ENCODE measurements at places on chromosomes 16 and 17.
A peak's percentile ranks its signal among the peaks of the same experiment; 100 is the strongest.

DNA sequence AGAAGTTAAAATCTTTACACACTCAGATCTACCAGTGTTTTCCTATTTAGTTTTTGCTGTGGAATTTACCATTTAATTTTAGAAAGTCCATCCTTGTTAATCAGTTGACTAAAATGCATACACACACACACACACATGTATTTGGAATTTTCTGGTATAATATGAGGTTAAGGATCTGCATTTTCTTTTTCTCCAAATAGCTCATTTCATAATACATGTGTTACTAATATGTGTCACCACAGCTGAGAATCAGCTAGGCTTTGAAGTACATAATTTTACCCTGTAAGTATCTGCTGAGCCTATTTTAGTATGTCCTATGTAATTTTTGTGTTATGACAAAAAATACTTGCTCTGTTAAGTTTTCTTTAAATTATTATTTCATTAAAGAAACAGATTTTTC is 143.2 kb downstream of the PHKB start:
- H3K4me3 ChIP-seq: no peak overlapping the region
- H3K27me3 ChIP-seq: no peaks in the 10 kb centered on the region
- no peak for DNase-seq
- peaks cover 25% of the 10 kb centered on the region for H3K36me3 ChIP-seq

DNA sequence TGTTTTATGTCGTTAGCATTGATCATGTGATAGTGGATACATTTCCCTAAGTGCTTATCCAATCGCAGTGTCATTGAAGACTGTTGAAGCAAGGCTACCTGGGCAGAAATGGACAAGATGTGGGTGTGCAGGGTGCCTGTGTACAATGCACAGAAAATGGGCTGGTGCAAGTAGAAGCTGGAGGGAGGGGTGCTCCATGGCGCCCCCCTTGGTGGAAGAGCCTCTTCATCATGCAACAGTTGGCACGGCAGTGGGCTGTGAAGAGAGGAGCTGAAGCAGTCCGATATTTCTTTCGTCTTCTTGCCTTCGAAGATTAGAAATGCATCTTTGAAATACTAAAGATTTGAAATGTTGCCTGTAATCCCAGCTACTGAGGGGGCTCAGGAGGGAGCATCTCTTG is 100.5 kb downstream of the PLCG2 start:
- no peaks in the 10 kb centered on the region for H3K4me1 ChIP-seq
- H3K27ac ChIP-seq: no peak overlapping the region
- no peaks in the 10 kb centered on the region for H3K36me3 ChIP-seq
- no peak overlapping the region for H3K4me3 ChIP-seq
- peaks cover 14% of the 10 kb centered on the region for H3K27me3 ChIP-seq

DNA sequence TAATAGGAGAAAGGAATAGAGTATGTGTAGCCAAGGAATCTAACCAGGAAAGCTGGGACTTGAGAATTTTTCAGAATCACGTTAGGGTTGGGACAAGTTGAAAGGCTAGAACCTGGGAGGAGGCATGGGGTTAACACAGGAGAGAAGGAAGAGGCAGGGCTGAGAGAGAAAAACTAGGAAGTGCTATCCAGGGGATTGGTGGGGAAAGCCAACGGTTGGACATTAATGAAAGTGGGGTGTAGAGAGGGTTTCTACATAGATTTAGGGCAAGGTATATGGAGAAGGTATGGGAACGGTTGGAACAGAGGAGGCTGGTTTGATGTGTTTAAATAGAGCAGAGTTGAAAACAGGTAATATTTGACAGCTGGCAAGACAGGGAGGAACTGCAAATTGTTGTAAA is 2.7 kb downstream of the SRRM2 start:
- H3K4me3 ChIP-seq: peak overlapping the region; percentile 96
- DNase-seq: no peak
- H3K36me3 ChIP-seq: peaks cover 48% of the 10 kb centered on the region
- H3K4me1 ChIP-seq: peaks cover 58% of the 10 kb centered on the region
- peak overlapping the region; percentile 44 for H3K27ac ChIP-seq

DNA sequence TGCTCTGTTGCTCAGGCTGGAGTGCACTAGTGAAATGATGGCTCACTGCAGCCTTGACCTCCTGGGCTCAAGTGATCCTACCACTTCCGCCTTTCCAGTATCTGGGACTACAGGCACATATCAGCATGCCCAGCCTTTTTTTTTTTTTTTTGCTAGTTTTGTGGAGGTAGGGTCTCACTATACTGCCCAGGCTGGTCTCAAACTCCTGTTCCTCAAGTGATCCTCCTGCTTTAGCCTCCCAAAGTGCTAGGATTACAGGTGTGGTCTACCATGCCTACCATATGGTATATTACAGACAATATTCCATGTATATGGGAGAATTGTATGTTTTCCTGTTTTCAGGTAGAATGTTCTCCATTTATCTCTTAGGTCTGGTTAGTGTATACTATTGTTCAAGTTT is 12.3 kb upstream of the ATF7IP2 start:
- H3K27me3 ChIP-seq: no peaks in the 10 kb centered on the region
- no peak for DNase-seq
- H3K36me3 ChIP-seq: peaks cover 4% of the 10 kb centered on the region
- no peaks in the 10 kb centered on the region for H3K4me1 ChIP-seq

GRCh38 chr17:34556384-34556783 is 23.0 kb upstream of the TMEM132E start:
- H3K27ac ChIP-seq: no peak overlapping the region
- H3K36me3 ChIP-seq: no peaks in the 10 kb centered on the region
- peak; percentile 16 for DNase-seq

- H3K4me3 ChIP-seq: no peak overlapping the region
- H3K27ac ChIP-seq: no peak overlapping the region
- H3K27me3 ChIP-seq: peaks cover 6% of the 10 kb centered on the region
- no peak for DNase-seq
- no peaks in the 10 kb centered on the region for H3K4me1 ChIP-seq
Observed at GRCh38 chr17:49255125-49255524, 24.5 kb upstream of the PHOSPHO1 start.

DNA sequence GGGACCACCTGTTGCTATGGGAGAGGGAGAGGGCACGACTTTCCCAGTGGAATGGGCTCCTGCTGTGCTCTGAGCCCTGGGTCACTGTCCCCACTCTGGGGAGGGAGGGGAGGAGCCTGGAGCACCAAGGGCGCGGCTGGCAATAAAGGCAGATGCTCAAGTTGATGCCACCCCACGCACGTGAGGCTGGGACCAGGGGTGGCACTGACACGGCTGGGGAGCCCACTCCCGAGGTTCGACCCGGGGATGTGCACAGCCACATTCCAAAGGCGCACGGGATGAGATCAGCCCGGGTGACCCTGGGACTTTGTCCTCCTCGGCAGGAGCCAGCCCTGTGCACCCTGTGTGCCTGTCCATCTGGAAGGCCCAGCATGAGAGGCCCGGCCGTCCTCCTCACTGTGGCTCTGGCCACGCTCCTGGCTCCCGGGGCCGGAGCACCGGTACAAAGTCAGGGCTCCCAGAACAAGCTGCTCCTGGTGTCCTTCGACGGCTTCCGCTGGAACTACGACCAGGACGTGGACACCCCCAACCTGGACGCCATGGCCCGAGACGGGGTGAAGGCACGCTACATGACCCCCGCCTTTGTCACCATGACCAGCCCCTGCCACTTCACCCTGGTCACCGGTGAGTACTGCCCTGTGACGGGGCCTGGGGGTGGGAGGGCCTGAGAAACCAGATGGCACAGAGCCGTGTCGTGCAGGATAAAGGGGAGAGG is at the start of gene ENPP7:
ENPP7 (plus strand) TSS at position 175 of the 715 bp plus-strand sequence; CDS start at position 372, 197 bp downstream.
- H3K4me3 ChIP-seq: no peak within 1 kb of the TSS
- H3K36me3 ChIP-seq: no peaks in the 10 kb centered on the region
- H3K4me1 ChIP-seq: peaks cover 26% of the 10 kb centered on the region
- no peaks in the 10 kb centered on the region for H3K27me3 ChIP-seq
- H3K27ac ChIP-seq: no peak within 1 kb of the TSS

DNA sequence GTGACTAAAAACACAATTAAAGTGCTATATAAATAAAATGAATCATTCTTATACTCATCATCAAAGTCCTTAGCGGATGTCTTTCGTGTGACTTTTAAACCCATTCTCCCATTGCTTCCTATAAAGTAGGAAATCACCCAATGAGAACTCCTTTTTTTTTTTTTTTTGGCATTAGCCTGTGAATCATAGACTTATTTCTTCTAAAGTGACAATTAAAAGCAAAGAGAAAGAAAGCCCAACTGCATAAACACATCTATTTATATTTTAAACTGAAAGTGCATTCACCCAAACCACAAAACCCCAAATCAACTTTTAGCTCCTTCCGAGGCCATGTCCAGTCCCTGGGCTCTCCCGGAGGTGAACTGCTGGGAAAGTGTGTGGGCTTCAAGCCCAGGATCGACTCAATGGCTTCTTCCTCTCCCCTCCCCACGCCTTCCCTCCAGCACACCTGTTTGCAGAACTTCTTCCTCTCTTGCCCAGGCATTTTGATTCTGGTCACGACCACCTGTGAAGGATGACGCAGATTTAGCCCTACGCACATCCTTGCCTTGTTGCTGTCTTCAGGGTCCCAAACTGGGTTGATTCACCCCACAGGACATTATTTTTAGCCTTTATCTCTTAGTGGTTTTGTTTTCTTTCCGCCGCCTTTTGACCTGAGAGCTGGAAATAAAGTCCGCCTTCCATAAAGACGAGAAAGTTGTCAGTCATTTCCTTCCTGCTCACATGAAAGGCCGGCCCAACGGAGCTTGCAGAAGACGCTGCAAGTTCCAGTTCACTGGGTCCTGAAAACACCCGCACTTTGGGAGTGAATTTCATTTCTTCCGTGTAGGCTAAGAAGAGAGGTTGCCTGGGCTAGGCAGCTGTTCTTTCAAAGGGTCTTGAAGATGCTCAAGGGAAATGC is 166.8 kb downstream of the MAP2K6 start:
- H3K36me3 ChIP-seq: peaks cover 2% of the 10 kb centered on the region
- H3K4me3 ChIP-seq: no peak overlapping the region
- H3K27me3 ChIP-seq: no peaks in the 10 kb centered on the region
- DNase-seq: no peak
- H3K27ac ChIP-seq: no peak overlapping the region
- H3K4me1 ChIP-seq: no peaks in the 10 kb centered on the region

DNA sequence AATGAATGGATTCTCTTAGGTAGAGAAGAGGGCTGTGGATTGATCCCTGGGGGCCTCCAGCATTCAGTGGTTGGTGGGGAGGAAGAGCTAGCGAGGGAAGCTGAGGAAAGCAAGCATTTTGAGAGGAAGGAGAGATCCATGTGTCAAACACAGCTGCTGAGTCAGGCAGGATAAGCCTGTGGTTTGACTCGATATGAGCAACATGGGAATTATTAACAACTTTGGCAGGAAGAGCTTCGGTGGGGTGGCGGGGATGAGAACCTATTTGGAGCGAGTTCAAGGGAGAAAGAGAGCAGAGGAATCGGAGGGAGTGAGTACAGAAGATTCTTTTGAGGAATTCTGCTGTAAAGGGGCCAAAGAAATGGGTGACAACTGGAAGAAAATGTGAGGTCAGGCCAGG is 59.5 kb upstream of the CDC42EP4 start:
- H3K4me3 ChIP-seq: no peak overlapping the region
- H3K27ac ChIP-seq: no peak overlapping the region
- peaks cover 2% of the 10 kb centered on the region for H3K27me3 ChIP-seq
- peaks cover 6% of the 10 kb centered on the region for H3K36me3 ChIP-seq
- peaks cover 9% of the 10 kb centered on the region for H3K4me1 ChIP-seq

DNA sequence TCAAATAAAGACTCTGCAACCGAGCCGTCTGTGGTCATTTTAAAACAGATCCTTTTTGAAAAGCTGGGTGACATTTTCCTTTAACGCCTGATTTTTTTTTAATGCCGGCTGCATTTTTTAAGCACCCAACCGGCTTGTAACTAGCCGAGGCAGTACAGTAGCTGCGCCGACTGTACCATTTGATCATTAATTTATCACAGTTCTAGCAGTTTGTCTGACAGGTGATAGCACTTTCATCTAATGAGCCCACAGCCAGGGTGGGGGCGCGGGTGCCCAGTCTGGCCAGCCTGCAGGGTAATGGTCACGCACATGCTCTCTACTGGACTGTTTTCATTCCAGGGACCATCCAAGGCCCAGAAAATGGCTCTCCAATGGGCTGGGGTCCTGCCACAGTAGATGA is 68.8 kb downstream of the IRX5 start:
- H3K4me3 ChIP-seq: no peak overlapping the region
- no peaks in the 10 kb centered on the region for H3K36me3 ChIP-seq
- peaks cover 19% of the 10 kb centered on the region for H3K27me3 ChIP-seq
- H3K4me1 ChIP-seq: peaks cover 5% of the 10 kb centered on the region
- no peak overlapping the region for H3K27ac ChIP-seq

DNA sequence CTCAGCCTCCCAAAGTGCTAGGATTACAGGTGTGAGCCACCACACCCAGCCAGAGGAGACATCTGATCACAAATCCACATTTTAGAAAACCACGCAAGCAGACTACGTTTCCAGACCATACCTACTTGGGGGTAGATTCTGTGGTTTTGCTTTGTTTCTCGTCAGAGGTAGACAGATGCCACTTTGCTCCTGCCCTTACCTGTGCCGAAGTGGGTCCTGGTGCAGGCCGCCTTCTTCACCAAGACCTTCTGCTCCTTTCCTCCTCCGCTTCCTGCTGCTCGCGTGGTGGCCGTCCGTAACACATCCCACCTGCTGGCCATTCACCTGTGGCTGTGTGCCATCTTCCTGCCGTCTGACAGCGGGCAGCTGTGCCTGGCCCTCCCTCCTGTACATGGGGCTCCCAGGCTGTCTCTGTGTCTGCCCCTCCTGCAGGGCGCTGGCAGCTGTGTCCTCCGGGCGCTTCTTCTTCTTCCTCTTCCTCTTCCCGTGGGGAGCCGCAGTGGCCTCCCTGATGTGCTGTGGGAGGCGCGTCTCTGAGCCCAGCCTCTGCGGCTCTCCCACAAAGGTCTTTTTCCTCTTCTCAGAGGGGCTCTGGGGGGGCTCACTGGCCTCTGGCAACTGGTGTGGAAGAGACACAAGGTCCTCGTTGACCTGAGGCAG is 21.2 kb upstream of the CYTH1 start:
- H3K27me3 ChIP-seq: no peaks in the 10 kb centered on the region
- H3K36me3 ChIP-seq: peaks cover 6% of the 10 kb centered on the region
- no peak for DNase-seq
- no peaks in the 10 kb centered on the region for H3K4me1 ChIP-seq

- H3K4me1 ChIP-seq: peaks cover 6% of the 10 kb centered on the region
- peaks cover 37% of the 10 kb centered on the region for H3K27me3 ChIP-seq
- DNase-seq: no peak
- H3K4me3 ChIP-seq: no peak overlapping the region
Observed at GRCh38 chr17:77684803-77685798, 273.4 kb upstream of the TNRC6C start.

DNA sequence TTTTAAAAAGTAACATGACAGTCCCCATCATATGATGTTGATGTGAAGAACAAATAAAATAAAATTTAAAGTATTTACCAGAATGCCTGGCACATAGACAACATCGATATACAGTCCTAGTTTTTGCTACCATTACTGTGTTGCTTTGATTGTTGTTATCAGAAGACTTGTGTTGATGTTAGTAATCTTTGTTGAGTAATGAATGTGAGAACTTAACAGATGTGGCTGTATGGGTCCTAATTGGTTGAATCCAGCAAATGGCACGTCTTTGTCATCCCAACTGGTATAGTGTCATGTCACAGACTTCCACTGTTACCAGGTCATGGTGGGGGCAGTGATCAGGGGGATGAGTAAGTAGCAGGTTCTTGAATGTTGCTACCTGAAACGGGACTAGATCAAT is 1151.4 kb upstream of the CDH8 start:
- H3K27me3 ChIP-seq: no peaks in the 10 kb centered on the region
- H3K4me3 ChIP-seq: no peak overlapping the region
- no peak for DNase-seq
- no peaks in the 10 kb centered on the region for H3K4me1 ChIP-seq

- peaks cover 30% of the 10 kb centered on the region for H3K4me1 ChIP-seq
- H3K4me3 ChIP-seq: no peak overlapping the region
- peak overlapping the region; percentile 16 for H3K27ac ChIP-seq
Observed at GRCh38 chr17:72518753-72519597, 398.2 kb downstream of the SOX9 start.

Measured in neural crest cell (in vitro differentiated cells).